Pulmonary artery endothelial cell (primary cell): ENCODE measurements at places on chromosomes 16 and 17.

GRCh38 chr17:31313982-31314781 is at the start of gene EVI2B:
TSS of gene EVI2B (minus strand) at chr17:31314054. CDS start at chr17:31305609, 8,445 bp downstream.
- DNase-seq: peak; percentile 46

DNA sequence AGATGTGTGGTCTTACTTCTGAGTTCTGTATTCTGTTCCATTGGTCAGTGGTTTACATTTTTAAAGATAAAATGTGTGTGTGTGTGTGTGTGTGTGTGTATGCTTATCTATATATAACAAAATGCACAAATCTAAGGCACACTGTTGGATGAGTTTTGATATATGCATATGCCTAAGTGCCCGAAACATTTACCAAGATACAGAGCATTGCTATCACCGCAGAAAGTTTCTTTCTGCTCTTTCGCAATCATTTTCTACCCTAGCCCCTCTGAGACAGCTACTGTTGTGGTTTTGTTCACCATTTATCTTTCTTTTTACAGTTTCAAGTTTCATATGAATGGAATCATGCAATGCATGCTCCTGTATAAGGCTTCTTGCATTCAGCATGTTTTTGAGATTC is 97.0 kb downstream of the MRTFB start:
- no peak for DNase-seq

DNA sequence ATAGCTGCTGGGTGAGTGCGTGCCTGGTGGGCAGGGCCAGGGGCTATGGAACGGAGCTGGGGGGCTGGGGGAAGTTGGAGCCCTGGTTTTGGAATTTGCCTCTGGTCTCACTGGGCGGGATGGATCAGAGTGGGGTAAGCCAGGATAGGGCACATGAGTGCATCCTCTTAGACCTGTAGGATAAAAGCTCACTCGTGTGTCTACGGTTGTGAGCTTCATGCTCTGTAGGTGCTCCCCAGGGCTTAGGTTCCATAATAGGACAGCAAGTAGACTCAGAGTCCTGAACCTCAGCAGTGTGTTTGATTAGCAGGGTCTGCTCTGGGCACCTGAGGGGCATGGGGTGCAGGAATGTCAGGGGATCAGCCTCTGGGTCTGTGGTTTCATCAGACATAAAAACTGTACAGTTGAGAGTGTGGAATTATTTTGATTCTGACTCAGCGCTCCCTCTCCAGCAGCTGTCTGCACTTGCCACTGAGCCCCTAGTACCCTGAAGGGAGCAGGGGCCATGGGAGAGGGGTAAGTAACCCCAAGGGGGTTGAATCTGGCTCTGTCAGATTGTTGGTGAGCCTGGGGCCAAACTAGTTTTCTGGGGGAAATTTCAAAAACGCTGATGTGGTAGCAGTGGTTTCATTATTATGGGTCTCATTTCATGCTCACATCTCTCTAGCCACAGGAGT is 84.2 kb upstream of the LGALS9 start:
- no peak for DNase-seq

DNA sequence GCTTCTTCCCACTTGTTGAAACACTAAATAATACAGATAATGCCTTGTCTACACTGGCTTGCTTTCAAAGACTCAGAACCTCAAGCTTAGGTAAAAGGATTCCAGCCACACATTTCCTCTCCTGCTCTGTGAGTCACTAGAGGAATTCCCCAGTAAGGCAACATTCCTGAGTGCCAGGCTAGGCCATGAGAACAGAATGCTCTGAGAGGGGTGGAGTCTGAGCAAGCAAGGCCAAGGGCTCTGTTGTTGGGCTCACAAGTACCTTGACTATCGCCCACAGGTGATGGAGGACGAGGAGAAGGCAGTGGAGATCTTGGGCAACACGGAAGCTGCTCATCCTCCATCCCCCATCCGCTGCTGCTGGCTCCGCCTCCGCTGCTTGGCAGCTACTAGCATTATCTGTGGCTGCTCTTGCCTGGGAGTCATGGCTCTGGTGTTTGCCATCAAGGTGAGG is 6.7 kb upstream of the PHKG2 start:
- peak; percentile 81 for DNase-seq

DNA sequence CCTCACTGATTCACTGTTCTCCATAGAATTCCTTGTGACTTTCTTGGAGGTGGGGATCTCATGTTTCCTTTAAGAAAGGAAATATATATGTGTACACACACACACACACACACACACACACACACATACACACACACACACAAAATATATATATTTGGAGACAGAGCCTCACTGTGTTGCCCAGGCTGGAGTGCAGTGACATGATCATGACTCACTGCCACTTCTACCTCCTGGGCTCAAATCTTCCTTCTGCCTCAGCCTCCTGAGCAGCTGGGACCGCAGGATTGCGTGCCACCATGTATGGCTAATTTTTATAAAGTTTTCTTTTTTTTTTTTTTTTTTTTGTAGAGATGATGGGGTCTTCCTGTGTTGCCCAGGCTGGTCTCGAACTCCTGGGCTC is 45.9 kb downstream of the CDH13 start:
- DNase-seq: no peak

DNA sequence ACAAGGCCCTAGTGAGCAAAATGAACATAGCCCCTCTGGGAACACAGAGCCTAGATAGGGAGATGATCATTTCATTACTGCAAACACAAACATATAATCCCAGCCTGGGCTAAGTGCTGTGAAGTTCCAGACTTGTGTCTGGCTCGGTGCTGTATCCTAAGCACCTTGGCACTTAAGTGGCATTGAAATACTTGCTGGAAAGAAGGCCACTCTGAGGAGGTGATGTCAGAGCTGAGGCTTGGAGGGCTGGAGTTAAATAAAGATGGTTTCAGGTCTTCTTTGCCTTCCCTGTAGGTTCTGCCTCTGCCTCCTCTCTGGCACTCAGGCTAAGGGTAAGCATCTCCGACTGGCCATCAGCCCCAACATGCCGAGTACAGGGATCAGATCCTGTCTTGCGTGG is 2.4 kb upstream of the CACNA1G start:
- no peak for DNase-seq

DNA sequence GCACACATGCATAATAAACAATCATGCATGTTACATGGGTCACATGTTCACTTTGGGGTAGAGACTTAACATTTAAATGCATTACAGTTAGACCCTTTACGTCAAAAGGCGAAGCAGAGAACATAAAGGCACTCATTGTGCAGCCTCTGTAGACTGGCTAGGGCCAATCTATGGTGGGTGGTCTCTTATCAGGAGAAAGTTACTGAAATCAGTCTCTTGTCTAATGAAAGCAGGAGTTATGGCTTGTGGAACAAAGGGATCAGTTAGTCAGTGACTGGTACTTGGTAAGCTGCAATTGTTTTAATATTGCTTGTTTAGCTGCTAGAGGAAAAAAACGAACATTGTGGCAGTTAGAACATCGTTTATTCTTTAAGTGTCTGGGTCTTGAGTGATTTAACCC is 1.4 kb upstream of the CNEP1R1 start:
- no peak for DNase-seq

DNA sequence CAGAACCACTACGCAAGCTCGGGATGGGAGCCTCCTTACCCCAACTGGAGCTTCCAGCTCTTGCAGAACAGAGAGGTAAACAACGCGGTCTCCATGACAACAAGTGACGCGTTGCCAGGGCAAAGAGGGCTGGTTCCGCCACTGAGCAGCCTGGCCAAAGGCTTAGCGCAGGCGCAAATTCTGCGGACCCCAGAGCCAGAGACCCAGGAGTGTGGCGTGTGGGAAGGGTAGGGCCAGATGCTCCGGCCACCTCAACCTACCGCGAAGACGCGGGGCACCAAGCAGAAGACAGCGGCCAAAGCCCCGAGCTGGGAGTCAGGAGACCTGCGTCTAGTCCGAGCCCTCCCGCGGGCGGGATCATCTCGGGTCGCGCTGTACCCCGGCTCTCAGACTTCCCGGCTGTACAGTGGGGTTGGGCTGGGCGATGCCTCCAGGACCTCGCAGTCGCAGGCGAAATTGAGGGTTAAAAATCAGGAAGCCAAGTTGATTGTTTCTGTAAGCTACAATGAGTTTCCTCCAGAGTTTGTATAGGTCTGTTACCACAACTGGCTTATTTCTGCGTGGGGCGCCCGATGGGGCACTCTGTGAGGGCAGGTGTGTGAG is at the start of gene TEKT1:
Gene TEKT1 (minus strand): TSS at position 69 of the 603 bp plus-strand sequence. CDS start 1,353 bp downstream, outside the sequence.
- peak; percentile 19 for DNase-seq

DNA sequence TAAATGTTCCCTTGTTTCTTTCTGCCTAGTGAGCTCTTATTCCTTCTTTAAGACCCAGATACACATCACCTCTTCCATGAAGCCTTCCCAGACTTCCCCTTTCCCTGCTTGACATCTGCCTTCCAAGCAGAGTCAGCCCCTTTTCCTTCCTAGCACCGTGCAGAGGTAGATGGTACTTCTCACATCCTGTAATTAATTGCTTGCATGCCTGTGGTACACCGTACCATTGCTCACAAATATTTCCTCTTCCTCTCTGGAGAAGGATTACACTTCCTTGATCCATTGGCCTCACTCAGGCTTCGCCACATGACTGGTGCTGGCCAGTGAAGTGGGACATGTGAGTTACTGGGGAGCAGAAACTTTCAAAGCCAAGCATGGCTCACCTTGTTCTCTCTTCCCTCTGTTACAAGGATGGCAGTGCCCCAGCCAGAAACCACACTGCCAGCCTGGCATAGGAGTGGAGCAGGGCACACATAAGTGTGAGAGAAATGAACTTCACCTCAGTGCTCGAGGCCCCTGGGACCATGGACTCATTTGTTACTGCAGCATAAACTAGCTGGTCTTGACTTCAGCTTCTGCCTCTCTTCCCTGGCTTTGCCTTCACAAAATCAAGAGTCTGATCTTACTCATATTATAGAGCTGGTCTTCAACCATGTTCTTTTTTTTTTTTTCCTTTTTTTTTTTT is 44.0 kb downstream of the SOST start:
- no peak for DNase-seq

GRCh38 chr17:44745301-44745700 is 13.5 kb upstream of the ADAM11 start:
- no peak for DNase-seq

- DNase-seq: no peak
These were observed 696 bp upstream of the PSMC5 start for GRCh38 chr17:63826468-63827001.

DNA sequence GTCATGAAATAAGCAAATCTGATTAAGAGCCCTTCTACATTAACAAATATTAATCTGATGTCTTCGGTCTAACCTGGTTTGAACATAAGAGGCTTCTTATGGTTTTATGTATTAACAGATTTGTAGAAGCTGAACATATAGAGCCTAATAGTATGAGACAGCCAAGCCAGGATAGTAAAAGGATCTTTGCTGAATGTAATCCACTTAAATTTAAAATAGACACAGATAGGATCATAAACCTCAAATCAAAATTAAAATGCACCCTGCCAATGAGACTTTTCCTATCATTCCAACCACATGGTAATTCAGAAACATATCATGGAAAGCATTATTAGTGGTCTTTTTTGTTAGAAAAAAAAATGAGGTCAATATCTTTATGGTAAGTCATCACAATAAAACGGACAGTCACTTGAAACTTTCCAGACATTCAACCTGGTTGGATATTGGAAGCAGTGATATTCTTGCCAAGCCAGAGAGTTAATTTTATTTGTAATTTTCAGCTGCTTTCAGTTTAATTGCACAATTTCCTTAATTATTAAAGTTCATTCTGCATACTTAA is 606.9 kb upstream of the SALL1 start:
- no peak for DNase-seq

- DNase-seq: no peak
These were observed at the start of gene ASGR1 for GRCh38 chr17:7179317-7180254. TSS of gene ASGR1 (minus strand) at chr17:7179370. CDS start at chr17:7178563, 807 bp downstream.

GRCh38 chr16:84970447-84971127 is 40.7 kb downstream of the ZDHHC7 start:
- DNase-seq: peak; percentile 40

- DNase-seq: peak; percentile 49
These were observed 94.7 kb downstream of the SEC14L1 start for GRCh38 chr17:77235370-77235941.

- DNase-seq: no peak
These were observed 33.4 kb upstream of the MMD start for GRCh38 chr17:55454906-55455474.

GRCh38 chr17:45368651-45369050 is 51.8 kb upstream of the MAP3K14 start:
- no peak for DNase-seq

GRCh38 chr16:85524630-85525419 is 88.3 kb upstream of the GSE1 start:
- DNase-seq: no peak

- DNase-seq: no peak
These were observed 117.8 kb downstream of the RAB11FIP4 start for GRCh38 chr17:31509095-31509804.
